ENCODE measurements at places on chromosomes 12 and 14.

- DNase-seq: no peak
These were observed 19.5 kb downstream of the VSX2 start for GRCh38 chr14:74258764-74259035.

DNA sequence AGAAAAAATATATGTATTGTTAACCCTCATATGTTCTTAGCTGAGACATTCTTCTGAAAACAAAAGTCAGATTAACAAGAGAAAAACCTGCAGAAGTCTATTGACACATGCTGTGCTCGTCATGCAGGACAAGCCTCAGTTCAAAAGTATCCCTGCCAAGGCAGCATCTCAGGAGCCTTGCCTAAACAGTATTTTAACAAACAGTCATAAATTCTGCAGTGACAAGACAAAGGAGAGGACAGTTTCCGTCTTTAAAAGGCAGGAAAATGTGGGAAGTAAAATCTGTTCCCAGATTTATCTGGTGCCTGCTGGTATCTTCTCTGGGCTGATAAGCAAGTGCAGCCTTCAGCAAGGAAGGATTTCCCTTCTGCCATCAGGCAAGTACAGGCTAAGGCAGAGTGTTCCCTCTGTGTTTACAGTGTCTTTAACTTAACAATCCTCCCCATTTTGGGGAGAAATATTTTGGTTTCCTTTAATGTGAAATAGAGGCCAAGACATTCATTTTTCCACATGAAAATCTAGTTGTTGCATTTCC lies 480.2 kb upstream of the CCDC196 start:
- DNase-seq: no peak

DNA sequence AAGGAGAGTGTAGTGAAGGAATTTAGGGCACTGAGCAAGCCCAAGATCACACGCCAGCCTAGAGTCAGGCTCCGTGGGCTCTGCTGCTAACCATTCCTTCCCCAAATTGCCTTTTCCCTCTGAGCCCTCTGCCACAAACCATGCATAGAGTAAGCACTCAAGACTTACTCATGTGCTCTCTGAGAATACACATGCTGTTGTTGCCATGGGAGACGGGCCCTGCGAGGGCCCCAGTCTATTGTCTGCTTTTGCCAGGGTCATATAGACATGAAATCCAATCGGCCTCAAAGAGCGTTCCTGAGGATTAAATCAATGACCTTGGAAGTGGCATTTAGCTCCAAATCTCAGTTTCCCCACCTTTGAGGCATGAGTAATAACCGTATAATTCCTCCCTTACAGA lies 48.7 kb upstream of the WSCD2 start:
- DNase-seq: no peak

DNA sequence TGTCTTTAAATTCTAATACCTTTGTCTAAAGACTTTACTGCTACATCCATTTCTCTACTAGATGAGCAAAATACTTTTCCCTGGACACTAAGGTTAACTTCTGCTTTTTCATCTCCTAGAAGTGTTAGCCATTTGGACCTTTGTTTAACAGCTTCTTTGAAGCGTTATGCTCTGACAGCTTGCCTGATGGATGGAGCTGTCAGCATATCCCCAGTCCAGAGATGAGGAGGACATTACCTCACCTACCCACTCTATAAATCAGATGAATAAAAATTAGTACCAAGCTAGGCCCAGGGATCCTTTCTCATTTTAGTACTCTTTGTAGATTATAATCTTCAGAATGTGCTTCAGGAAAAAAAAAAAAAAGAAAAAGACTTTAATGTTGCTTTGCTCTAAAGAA lies 222.7 kb downstream of the PELI2 start:
- DNase-seq: no peak

- DNase-seq: no peak
These were observed 67.7 kb upstream of the CD163 start for GRCh38 chr12:7571257-7571656.

- no peak for DNase-seq
These were observed 19.8 kb downstream of the PLEK2 start for GRCh38 chr14:67392123-67392522.

DNA sequence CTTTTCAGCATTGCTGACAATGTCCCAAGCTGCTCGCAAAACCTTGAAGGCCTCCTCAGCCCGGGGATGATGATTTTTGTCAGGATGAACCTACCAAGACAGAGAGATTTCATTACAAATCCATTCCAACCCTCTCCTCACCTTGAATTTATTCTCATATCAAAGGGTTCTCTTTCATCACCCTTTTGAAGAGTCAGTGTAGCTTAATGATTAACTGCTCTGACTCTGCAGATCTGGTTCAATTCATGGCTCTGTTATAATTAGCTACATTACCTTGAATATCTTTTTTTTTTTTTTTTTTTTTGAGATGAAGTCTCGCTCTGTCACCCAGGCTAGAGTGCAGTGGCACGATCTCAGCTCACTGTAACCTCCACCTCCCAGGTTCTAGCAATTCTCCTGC lies 5.6 kb downstream of the ORMDL2 start:
- DNase-seq: no peak

DNA sequence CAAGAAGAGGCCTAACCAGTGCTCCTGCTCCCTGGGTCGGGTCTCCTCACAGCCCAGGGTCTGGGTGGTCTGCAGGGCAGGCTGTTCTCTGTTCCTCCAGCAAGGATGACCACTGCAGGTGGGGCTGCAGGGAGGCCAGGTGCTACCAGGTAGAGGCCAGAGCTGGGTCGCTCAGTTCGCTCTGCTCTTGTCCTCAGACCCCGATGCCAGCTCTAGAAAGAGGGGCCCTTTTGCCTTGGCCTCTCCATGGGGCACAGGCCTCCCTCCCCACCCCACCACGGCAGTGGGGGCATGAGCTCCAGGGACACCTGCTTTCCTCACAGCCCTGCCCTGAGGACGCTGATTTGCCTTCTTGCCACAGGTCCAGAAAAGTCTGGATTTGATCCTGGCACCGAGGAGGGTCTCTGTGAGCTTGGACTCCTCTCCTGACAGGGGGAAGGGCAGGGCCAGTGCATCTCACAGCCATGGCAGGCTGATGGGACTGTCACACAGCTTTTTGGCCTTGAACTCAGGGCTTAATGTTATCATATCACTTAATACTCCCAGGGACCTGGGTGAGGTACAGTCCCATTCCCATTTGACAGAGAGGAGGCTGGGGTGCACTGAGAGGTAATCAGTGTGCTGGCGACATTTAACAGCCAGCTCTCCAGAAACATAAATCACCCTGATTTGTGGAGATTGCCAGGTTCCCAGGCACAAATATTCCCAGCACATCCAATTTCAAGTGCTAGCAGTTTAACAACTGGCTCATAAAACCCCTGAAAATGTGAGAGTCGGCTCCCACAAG lies 273.0 kb upstream of the SFSWAP start:
- DNase-seq: no peak

- DNase-seq: peak; percentile 11
These were observed 38.2 kb upstream of the STAB2 start for GRCh38 chr12:103548622-103549601.

DNA sequence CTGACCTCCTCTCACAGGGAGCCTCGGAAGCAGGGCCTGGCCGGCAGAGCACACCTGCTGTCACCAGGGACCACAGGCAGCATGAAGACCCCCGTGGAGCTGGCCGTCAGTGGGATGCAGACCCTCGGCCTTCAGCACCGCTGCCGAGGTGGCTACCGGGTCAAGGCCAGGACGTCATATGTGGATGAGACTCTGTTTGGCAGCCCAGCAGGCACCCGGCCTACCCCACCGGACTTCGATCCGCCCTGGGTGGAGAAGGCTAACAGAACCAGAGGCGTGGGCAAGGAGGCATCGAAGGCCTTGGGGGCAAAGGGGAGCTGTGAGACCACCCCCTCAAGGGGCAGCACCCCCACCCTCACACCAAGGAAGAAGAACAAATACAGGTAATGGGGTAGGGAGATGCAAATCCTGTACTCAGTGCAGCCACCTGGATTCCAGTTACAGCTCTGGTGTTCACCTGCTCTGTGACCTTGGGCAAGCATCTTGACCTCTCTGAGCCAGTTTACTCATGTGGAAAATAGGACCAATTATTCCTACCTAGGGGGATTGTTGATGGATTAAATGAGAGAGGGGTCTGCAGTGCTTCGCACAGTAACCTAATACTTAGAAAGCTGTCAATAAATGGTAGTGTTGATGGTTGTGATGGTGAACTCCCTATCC lies 1.3 kb downstream of the RITA1 start:
- DNase-seq: no peak

DNA sequence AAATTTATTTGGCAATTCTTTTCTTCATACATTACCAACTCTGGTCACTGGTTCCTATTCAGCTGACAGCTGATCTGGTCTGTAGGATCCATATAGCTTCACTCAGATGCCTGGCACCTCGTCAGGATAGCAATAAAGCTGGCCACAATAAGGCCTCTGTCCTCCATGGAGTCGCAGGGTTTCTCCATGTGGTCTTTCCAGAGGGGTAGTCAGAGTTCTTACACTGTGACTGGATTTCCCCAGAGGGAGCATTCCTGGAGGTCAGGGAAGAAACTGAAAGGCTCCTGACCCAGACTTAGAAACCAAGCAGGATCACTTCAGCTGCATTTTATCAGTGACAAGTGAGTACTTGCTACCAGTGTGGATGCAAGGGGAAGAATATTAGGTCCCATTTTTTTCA lies 34.9 kb upstream of the SIX1 start:
- no peak for DNase-seq

- DNase-seq: no peak
These were observed 1004.2 kb downstream of the TMEM121 start for GRCh38 chr14:106530423-106531107.

- no peak for DNase-seq
These were observed 92.7 kb downstream of the DIP2B start for GRCh38 chr12:50597200-50598195.

DNA sequence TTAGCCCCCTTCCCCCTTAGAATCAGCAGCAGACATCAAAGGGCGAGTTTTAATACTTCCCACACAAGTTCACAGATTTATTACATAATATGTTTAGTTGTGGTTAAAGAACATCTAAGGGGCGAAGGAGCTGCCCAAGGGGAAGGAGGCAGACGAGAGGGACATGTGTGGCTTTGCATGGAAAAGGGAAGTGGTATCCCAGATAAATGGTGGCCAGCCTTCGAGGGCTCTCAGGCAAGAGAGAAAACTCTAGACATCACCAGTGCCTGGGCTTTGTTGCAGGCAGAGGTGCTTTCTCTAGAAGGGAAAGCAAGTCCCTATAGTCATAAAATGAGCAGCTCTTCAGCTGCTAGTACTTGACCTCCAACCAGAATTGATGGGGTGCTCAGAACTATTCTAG lies 121.2 kb downstream of the CACNA1C start:
- DNase-seq: no peak

GRCh38 chr12:106027286-106027685 lies 111.5 kb downstream of the NUAK1 start:
- no peak for DNase-seq

DNA sequence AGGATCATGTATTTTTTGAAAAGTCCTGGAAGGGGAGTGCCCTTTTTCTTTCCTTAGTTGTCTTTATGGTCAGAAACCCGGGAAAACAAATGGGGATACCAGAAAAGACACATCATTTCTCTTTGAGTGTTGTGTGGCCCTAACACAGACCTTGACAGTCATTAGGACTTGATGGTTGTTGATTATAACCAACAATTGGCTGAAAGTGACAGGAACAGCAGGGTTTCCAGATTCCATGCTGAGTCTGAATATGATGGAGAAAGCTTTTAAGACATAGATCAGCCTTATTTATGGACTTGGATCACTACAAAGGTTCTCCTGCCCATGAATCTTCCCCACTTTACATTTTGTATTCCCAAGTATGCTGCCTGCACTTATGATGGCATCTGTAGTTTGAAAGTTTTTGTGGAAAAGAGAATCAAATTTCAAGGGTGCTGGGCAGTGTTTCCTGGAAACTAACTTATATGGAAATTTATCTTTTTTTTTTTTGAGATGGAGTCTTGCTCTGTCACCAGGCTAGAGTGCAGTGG lies 30.4 kb downstream of the POLR3B start:
- no peak for DNase-seq

DNA sequence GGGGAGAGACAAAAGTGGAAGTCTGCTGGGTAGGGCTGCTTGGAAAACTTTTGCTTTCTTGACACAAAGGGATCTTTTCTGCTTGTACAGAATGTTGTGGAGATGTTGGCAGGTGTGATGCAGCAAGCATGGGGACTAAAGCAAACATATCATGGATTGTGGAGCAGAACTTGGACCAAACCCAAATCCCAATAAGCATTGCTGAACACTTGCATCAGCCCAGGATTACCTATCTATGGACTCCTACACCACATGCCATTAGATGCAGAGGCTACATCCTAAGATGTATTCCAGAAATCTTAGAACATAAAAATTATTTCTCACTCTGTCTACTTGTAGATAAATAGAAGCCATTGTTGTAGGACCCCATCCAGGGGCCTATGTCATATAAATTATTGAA lies 44.7 kb upstream of the RERG start:
- no peak for DNase-seq

DNA sequence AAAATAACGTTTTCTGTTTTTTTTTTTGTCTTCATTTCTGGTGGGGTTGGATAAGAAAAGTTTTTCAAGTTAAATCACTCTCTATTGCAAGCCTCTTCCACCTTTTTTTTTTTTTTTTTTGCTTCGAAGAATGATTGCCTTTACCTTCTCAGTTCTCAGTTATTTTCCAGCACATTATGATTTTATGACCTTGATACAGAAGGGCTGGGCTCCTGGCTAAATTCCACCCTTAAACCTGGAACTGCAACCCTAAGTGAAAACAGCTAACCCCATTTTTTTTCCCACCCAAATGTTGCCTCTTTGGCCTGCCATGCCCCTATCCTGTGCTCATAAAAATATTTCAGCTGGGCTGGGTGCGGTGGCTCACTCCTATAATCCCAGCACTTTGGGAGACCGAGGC lies 31.4 kb downstream of the PSEN1 start:
- no peak for DNase-seq

- no peak for DNase-seq
These were observed 40.1 kb downstream of the VWF start for GRCh38 chr12:6084261-6084968.

- no peak for DNase-seq
These were observed 3.6 kb downstream of the UBC start for GRCh38 chr12:124910561-124911478.

DNA sequence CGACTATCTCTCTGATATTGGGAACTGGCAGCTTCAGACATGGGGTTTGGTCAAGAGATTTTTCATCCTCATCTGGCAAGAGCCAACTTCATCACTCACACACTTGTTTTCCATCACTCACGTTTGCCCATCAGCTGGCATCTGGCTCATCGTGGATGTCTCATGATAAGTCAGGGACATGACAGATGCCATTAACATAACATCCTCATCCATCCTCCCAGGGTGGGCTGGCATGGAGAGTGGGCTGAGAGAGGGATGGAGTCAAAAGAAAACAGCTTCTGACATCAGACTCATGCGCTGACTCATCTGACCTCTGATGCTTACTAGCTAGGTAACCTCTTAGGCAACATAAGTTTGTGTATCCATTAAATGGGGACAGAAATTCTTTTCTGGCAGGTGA lies 1.8 kb upstream of the VSX2 start:
- no peak for DNase-seq

DNA sequence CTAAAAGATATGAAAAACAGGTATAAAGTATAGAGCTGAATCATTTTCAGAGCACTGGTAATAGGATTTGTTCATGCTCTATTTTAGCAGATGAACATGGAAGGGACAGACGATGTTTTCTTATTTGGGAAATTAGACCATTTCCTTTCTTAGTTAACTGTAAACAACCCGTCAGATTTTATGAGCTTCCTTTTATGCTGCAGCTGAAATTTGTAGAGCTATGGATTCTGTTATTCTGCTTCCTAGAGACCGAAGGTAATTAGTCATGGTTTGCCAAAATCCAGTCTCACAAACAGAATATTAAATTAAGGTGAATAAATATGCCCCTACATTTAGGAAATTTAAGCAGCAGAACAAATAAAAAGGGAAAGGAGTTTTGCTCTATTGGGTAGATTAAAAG lies 180.2 kb upstream of the SYT1 start:
- DNase-seq: no peak

GRCh38 chr12:92094751-92095161 lies 50.9 kb downstream of the BTG1 start:
- no peak for DNase-seq
